Cortex of kidney (tissue), 1 donor: ENCODE measurements at places on chromosomes 1 and 21.

GRCh38 chr1:33378976-33379375 lies 51.9 kb downstream of the PHC2 start:
- DNase-seq, result no peak

DNA sequence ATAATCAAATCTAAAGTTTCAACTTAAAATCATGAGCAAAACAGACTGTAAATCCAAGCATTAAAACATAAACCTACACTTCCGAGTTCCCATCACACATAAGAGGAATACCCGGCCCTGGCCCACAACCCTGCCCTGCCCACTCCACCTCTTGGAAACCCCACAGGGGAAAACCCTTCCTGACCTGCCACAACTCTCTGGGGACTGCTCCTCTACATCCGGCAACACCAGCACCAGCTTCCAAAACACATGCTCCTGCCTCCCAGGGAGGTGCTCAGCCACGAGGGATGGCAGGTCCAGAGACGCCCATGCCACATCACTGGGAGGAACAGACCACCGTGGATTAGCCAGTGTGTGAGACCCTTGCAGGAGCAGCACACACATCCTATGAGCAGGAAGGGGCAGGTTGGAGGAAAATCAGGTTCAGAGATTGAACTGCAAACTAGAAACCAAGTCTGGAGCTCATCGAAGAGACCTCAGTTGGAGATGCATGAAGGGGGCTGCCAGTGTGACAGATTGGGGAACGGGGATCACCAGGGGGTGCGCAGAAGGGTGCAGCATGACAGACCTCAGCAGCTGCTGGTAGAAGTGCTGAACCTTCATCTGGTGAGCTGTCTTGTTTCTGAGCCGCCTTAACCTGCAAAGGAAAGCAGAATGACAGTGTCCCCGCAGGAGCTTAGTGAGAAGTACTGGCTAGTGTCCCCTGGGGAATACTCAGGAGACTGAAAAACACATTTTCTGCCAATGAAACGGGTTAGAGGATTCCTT lies 25.8 kb upstream of the LSS start:
- no peak for DNase-seq

DNA sequence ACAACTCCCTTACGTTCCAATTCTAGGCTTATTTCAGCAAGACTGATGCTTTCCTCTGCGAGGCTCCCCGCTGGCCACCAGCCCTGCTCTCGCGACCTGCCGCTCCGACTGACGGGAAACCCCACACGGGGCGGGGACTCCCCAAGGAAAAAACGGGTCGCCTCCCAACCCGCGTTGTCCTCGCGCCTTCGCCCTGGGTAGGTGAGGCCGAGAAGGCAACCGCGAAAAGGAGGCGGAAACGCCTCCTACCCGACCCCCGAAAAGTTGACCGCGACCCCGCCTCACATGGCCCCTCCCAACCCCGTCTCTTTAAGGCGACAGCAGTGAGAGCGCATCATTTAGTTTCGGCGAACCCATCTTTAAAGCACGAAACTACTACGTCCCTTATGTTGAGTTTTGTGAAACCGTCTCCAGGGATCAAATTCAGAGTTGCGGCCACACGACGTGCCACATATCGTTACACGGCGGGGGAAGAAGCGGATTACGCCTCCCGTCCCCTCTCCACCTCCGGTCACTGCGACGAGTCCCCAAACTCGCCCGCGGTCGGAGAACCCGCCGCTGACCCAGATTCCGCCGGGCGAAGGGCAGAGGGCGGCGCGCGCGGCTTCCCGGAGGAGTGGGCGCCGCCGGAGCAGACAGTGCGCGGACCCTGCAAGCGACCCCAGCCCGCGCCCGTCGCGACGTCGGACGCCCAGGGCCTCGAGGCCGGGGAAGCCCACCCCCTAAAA lies 1.2 kb downstream of the ANP32E start:
- DNase-seq, result no peak

- DNase-seq, result no peak
Measured at GRCh38 chr1:78373676-78374075, 117.1 kb upstream of the PTGFR start.

DNA sequence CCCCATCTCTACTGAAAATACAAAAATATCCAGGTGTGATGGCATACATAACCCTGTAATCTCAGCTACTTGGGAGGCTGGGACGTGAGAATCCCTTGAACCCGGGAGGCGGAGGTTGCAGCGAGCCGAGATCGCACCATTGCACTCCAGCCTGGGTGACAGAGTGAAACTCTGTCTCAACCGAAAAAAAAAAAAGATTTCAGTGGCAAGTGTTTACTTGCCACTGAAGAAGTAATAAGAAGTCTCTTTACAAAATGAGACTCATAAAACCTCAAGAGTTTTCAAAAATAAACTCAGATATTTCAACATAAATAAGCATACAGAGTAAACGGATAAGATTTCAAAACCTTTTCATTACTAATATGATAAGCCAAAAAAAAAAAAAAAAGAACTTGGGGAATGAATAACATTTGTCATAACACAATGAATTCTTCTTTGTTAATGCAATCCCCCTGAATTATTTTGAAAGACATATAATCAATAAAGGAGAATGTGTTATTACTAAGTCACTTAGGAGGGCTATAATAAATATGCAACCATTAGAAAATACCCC lies 34.2 kb upstream of the EXO1 start:
- no peak for DNase-seq

- no peak for DNase-seq
Measured at GRCh38 chr1:40638097-40639036, 27.1 kb downstream of the RIMS3 start.

DNA sequence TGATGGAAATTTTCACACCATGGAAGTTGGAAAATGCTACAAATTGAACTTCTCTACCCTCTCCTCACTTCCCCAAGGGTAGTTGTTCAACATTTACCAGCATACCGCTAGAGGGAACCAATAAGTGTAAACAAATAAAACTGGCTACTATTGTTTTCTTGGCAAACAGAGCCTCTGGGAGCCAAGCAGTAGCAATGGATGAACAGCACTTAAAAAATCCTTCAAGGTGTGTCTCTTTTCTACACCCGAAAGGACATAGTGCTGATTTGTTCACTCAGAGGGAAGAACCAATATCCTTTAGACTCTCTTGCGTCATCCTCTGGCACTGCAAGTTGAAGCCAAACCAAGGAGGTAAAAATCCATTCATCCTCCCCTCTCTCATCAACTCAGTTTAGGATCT lies 161.5 kb downstream of the TBX15 start:
- DNase-seq, result no peak

DNA sequence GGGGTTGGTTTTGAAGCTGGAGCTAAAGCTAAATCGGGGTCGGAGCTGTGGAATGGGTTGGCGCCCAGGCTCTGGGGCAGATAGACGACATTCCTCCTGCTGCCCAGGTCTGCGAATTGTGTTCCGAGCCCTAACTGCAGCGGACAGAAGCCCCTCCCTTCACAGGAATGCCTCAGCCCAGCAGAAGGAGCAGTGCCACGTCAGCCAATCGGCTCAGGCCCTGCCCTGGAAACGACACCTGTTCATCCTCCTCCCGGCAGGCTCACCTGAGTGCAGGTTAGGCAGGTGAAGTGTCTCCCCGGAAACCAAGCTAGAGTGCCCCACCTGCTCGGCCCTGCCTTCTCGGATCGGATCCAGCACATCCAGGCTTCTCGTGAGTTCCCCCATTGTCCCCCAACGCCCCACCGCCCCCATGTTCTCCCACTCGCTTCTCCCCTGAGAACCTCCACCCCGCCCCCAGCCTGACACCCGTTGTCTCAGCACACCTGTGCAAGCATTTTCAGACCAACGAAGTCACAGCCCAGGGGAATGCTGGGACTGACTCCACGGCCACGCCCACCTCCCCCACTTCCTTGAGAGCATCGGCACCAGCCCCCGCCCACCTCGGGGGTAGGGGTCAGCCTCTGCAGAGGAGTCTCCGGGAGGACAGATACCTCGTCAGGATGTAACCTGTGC lies 775 bp downstream of the TMEM125 start:
- no peak for DNase-seq

- no peak for DNase-seq
Measured at GRCh38 chr1:47104816-47105215, 32.4 kb upstream of the CYP4A22 start.

GRCh38 chr1:1687846-1688245 lies 4.7 kb downstream of the SLC35E2B start:
- no peak for DNase-seq

GRCh38 chr1:161676441-161676840 lies 13.5 kb downstream of the FCGR2B start:
- DNase-seq, result no peak

DNA sequence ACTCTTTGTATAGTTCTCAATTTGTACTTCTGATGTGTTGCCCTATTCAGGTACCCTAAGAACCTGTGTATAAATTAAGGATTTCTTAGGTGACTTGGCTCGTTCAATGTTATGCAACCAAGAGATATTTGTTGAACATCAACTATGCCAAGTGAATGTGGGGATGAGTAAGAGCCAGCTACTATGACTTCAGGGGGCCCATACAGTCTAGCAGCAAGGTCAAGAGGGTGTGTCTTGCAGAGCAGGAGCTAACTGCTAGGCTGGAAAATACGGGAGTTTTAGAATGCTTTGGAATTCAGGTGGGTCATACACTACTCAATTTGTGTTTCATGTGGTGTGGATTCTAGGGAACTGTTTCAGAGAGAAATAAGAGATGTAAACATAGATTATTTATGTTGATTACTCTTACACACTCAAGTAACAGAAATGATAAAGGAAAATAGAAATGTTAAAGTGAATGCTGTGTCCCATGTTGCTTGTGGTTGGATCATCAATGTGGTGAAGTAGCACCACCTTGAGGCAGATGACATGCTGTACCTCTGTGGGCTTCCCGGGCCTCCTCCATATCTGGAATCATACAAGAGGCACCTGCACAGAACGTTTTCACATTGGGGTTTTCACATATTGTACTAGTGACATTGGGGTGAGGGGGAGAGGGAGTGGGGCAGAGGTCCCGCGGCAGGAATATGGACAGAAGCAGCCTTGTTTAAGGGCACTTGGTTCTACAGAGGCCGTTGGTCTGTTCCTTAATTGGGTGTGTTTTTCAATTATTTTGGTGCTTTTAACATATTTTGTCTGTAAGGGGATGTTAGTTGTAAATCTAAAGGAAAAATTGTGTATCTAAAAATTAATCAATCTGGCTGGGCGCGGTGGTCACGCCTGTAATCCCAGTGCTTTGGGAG lies 12.4 kb downstream of the ARPC5 start:
- DNase-seq, result no peak

- no peak for DNase-seq
Measured at GRCh38 chr1:204398197-204399125, 13.2 kb downstream of the PPP1R15B start.

DNA sequence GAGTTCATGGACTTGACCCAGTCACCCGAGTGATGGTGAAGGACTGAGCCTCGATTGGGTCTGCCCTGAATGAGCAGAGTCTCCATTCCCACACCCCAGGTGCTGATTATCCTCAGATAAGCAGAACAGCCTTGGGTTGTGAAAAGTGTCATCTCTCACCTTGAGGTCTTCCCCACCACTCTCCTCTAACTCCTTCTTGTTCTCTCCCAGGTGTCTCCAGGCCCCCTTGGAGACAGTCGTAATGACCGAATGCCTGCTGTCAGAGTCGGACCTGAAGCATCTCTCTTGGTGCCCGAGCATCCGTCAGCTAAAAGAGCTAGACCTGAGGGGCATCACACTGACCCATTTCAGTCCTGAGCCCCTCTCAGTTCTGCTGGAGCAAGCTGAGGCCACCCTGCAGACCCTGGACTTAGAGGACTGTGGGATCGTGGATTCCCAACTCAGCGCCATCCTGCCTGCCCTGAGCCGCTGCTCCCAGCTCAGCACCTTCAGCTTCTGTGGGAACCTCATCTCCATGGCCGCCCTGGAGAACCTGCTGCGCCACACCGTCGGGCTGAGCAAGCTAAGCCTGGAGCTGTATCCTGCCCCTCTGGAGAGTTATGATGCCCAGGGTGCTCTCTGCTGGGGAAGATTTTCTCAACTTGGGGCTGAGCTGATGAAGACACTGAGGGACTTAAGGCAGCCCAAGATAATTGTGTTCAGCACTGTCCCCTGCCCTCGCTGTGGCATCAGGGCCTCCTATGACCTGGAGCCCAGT lies 3.4 kb downstream of the PRAMEF12 start:
- no peak for DNase-seq

GRCh38 chr21:34022627-34023335 lies 50.6 kb upstream of the MRPS6 start:
- DNase-seq, result no peak

- no peak for DNase-seq
Measured at GRCh38 chr1:164637461-164638375, 78.7 kb downstream of the PBX1 start.

GRCh38 chr21:39003982-39004633 lies 179.1 kb downstream of the PSMG1 start:
- no peak for DNase-seq

DNA sequence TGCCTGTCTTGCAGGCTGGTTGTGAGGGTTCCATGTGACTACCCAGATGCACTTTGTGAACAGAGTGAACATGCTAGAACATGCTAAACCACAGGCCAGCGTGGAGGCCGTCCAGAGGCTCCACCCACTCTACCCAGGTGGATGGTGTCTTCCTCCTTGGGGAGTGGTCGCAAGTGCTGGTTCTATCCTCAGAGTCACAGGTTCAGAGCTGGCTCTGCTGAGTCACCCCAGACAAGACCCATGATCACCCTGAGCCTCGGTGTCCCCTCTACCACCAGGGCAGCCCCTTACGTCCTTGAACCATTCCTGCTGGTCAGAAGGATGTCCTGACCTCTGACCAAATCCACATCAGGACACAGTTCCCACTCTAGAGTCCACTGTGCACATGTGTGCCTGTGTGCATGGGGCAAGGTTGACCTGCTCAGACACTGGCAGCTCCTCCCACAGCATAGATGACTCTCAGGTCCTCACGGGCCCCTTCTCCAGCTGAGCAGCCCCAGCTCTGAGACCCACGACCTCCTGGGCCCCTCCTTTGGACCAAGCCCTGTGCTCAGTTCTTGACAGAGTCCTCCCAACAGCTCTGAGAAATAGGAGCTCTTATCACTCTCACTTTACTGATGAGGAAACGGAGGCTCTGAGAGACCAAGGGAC lies 391.8 kb downstream of the MATN1 start:
- no peak for DNase-seq

DNA sequence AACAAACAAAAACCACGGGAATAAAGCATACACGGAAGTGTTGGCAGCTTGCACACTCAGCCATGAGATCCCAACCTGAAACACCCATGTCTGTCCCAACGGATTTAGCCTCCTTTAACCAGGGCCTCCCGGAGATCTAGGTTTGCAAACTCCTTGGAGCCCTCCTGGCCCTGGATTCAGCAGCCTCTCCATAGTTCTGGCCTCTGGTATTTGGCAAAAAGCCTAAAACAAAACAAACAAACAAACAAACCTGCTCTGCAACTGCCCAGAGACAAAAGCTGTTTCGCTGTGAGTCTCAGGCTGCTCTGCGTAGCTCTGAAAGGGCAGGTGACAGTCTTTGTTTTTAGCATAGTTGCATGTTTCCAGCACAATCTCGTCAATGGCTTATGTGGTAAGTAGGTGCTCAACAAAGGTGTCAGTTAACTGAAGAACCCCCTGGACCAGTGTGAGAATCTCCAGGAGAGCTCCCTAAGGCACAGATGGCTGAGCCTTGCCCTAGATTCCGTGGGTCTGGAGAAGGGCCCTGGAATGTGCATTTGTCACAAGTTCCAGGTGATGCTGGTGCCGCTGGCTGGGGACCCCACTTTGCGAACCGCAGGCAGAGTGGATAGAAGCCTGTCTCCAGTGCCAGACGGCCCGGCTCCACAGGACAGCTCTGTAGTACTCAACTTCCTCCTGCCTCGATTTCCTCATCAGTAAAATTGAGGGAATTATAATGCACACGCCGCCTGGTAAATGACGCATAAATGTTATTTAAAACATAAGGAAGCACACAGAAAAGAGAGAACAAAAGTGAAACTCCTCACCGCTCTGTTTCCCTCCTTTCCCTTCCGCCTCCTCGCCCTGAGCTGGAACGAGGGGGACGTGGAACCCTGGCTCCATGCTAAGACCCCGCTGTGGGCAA lies 86.2 kb downstream of the RIPK4 start:
- no peak for DNase-seq

GRCh38 chr1:22527555-22528296 lies 35.6 kb upstream of the EPHA8 start:
- no peak for DNase-seq
